ENCODE measurements at places on chromosomes 1 and 21.

- DNase-seq, result peak; percentile 61
Measured at GRCh38 chr1:65795311-65795710, 2.6 kb downstream of the PDE4B start.

- no peak for DNase-seq
Measured at GRCh38 chr1:39061951-39062350, 35.8 kb downstream of the NDUFS5 start.

GRCh38 chr1:240242601-240243144 is 151.0 kb downstream of the FMN2 start:
- no peak for DNase-seq

- DNase-seq, result no peak
Measured at GRCh38 chr1:185843297-185843869, 109.2 kb downstream of the HMCN1 start.

- no peak for DNase-seq
Measured at GRCh38 chr1:49552101-49552500, 471.7 kb downstream of the AGBL4 start.

GRCh38 chr1:151513626-151514121 is 2.5 kb downstream of the CGN start:
- no peak for DNase-seq

GRCh38 chr1:24656046-24656445 is 12.9 kb downstream of the SRRM1 start:
- no peak for DNase-seq

- DNase-seq, result no peak
Measured at GRCh38 chr1:12548279-12548972, 69.6 kb downstream of the DHRS3 start.

- DNase-seq, result no peak
Measured at GRCh38 chr1:84619383-84620102, 45.3 kb upstream of the CTBS start.

DNA sequence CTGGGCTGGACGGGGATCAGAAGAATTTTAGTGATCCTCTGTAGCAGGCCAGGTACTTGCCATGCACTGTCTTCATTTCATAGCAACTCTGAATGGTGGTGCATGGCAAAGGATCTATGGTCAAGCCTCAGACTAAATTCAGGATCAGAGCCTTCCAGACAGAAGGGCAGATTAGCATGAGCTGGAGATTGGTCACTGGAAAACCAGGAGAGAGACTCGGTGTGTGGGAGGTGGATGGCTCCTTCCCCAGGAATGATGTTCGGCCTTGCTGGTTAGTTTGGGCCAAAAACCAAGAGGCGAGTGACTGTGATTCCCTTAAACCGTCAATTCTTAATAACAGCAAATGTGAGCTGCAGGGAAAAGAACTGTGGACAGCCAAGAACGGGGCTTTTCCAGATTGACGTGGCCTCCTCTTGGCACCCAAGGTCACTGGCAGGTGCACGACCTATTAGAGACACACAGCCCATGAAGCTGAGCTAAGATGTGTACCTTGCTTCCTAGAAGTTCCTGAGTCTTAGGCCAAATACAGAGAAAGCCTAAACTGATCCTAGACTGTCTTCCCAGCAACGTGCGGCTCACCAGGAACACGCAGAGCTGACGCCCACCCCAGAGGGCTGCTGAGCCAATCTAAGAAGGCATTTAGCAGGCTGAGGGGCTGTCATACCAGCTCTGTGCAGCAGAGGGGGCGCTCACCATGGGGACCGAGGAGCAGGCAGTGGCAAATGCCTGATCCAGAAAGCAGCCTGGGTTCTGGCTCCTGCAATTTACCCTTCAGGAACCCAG is 18.5 kb downstream of the ALDH4A1 start:
- no peak for DNase-seq

GRCh38 chr1:236141447-236142252 is 689 bp upstream of the GPR137B start:
- DNase-seq, result no peak

- DNase-seq, result no peak
Measured at GRCh38 chr1:179202161-179202560, 27.3 kb downstream of the ABL2 start.

- DNase-seq, result no peak
Measured at GRCh38 chr1:18955441-18956192, 859 bp downstream of the IFFO2 start.

DNA sequence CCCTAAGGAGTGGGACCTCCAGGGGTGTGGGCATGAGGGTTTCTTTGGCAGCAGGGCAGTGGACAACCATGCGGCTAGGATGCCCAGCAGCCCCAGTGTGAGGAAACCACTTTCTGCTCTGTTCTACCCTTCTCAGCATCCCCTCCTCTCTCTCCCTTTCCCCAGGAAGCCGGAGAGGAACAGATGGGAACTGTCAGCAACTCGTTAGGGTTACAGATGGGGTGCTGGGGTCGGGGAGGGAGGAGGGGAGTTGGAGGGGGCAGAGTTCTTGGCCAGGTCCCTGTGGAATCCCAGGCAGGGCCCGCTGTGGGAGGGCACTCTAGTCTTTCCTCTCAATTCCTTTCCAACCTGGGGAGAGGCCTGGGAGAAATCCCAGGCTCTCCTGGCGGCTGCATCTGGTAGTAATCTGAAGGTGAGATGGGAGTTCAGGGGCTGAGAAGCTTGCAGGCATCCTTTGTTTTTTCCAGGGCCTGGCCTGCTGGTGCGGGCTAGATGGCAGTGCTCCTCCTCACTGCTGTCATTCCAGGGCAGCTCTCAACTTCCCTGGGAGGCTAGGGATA is 93.9 kb upstream of the CSF3R start:
- peak; percentile 33 for DNase-seq

DNA sequence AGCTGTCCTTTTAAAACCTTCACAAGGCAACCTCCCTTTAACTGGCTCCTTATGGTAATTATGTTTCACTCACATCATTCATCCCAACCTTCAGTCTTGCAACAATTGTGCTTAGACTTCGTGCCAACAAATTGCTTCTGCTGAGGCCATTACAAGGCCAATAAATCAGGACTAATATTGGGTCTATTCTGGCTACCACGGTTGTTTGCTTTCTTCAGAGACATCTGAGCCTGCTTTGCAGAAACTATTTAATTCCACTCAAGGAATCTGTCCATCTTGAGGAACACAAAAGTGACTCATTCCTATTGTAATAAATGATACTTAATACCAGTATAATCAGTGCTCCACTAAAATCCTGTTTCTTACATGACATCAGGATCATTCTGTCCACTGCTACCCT is 2.6 kb upstream of the GSTM4 start:
- DNase-seq, result no peak
